ENCODE measurements at places on chromosomes 3 and 15.

DNA sequence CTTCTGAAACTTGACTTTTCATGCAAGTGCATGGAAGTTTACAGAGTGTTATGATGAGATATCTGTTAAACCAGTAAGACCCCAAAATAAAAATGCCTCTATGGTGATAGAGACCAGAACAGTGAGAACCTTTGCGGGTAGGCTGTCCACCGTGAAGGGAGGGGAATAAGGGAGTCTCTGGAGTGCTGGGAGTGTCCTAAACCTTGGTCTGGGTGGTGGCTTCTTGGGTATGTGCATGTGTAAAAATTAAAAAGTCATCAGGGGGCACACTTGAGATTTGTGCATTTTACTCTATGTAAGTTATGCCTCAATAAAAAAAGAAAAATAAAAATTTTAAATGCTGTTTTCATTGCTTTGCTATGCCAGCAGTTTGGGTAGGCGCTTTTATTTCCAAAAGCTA is 38.2 kb upstream of the BNC1 start:
- no peak for DNase-seq

DNA sequence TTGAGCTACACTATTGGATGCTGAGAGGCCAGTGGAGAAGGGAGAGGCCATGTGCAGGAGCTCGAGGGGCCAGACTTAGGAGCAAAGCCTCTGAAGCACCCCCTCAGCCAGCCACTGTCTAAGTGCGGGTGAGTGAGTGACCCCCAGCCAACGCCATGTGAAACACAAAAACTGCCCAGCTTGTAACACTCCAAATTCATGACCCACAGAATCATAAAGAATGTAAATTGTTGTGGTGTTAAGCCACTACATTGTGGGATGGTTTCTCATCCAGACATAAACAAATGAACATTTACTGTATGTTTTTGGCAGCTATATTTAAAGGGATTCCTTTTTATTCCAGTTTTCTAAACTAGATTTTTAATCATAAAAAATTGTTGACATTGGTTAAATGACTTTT is 27.2 kb upstream of the TMEM158 start:
- no peak for DNase-seq

GRCh38 chr3:131388490-131388799 is 6.9 kb downstream of the NUDT16 start:
- no peak for DNase-seq

GRCh38 chr3:108486941-108487340 is 23.5 kb downstream of the MYH15 start:
- no peak for DNase-seq

DNA sequence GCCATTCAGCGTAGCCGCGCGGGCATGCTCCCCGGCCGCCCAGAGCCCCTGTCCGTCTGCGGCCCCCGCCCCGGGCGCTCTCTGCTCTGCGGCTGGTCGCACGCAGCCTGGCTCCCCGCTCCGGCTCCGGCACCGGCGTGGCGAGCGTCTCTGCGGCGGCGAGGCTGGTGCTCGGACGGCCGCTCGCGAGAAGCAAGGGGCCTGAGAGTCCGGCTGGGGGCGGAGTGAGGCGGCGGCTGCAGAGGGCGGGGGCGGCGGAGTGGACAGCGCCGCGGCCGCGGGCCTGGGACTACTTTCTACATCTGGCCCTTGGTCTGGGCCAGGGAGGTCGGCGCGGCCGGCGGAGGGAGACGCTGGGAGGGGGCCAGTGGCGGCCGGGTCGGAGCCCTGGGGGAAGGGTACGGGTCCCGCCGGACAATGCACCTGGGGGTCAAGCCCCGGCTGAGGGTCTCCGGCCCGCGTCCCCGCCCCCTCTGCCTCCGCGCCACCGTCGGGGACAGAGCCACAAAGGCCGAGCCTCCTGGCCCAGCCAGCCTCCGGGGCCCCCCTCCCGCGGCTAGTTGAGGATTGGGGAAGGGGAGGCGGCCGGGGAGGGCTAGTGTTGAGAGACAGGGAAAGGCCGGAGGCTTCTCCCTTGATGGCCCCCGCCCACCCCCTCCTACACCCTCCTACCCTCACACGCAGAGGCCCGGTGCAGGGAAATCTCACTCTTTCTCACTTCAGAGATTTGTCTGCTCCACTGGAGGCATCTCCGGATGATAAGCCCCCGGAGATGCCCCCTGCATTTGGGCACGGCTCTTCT is at the start of gene PRTG:
Gene PRTG, minus strand, starts transcription at position 226 of the 802 bp plus-strand sequence. Its CDS starts 221 bp downstream, at position 5.
- no peak for DNase-seq

DNA sequence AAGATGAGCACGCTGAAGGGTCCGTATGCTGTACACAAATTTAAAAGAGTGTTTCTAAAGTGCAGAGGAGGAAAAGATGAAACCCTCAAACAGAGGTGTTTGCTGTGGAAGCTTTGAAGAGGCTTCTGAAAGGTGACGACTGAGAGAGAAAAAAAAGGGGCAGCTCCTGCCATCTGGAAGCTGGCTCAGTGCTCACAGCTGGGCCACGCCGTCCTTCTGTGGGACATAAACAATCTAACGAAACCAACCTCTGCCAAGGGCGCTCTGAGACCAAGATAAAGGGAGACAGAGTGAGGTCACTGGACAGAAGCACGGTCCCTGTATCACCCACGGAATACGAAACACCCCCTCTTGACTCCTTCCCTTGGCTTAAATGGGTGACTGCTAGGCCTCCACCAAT is 96.3 kb upstream of the SLC6A6 start:
- no peak for DNase-seq

GRCh38 chr15:64426845-64427465 is 33.4 kb upstream of the ZNF609 start:
- DNase-seq: no peak

DNA sequence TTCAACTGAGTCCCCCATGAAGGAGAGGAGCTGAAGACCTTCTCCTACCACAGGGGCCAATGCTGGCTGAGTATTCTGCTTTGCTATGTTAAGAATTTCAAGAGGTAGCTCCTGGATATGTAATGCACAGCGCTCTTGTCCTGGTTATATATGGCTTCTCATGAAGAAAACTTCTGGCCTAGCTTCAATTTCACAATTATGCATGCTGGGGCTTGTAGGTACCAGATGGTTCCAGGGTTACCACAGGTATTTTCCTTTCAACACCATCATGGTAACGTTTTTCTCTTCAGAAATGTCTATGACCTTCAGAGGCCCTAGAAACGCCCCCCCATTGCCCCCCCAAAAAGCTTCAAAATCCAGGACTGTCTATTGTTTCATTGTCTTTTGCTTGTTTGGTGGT is 311.7 kb upstream of the ICE2 start:
- DNase-seq: no peak

DNA sequence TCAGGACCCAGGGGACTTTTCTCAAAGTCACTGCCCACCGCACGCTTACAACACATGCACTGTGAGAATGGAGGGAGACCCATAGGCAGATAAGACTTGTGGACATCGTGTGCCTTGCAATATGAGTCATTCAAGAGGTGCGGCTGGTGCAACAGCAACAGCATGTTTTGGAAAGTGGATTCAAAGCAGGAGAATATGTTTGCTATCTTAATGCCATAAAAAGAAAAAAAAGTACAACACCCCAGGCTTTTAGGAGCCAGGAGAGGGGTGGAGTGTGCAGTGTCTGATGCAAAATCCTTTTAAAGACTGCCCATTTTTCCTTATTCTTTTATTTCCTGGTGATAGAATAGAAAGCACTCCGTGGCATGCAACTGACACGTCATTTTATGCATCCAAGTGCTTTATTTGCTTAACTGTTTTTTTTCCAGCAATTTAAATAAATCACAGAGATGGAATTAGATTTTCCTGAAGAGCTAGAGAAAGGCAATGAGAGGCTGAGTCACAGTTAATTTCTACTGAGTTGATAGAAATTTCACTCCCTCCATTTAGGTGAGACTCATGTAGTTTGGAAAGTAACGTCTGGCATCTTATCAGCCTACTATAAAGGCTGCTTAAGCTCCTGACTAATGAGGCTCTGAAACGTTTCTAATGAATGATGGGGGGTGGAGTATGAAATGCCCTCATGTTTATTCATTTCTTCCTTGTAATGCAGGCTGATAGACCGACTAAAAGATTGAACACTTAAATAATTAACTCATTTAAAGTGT is 96.4 kb downstream of the NSUN3 start:
- DNase-seq: no peak

DNA sequence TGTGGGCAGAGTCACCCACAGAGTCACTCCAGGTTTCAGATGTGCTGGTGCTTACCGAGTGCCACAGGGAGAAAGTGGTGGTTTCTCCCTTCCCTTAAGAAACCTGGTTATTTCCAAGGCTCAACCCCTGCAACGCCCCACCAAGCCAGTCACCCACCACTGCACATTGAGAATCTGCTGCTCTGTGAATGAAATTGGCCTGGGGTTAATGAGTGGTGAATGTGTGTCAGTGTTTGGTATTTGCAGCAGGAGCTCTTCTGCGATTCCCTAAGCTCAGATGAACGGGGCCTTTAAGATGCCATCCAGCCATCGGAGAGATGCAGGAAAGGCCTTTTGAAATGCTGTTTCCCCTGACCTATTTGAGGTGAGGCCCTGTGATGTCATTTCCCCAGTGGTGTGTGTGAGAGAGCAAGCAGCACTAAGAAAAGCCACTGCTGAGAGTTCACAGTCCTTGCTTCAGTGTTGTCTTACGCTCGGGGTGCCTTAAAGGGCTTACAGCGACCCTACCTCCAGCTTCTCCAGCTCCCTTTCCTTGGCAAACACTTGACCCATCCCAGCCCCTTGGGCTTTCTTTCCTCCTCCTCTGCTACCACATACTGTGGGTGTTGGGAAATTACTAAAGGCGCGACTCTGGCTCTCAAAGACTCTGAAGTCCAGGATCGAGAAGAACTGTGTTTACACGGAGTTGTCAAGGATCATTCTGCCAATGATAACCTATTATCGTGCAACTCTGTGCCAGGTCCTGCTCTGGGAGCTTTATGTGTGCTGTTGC is 68.9 kb downstream of the SMAD3 start:
- DNase-seq: no peak

- no peak for DNase-seq
These were observed 20.0 kb upstream of the TMOD3 start for GRCh38 chr15:51809457-51809856.

GRCh38 chr15:63598473-63599400 is 1.6 kb downstream of the FBXL22 start:
- no peak for DNase-seq

GRCh38 chr3:158313338-158313927 is 203.5 kb downstream of the RSRC1 start:
- DNase-seq: no peak

GRCh38 chr3:13827699-13828098 is 52.2 kb downstream of the WNT7A start:
- DNase-seq: no peak

- DNase-seq: no peak
These were observed 498.6 kb downstream of the ZPLD1 start for GRCh38 chr3:102933377-102933776.

DNA sequence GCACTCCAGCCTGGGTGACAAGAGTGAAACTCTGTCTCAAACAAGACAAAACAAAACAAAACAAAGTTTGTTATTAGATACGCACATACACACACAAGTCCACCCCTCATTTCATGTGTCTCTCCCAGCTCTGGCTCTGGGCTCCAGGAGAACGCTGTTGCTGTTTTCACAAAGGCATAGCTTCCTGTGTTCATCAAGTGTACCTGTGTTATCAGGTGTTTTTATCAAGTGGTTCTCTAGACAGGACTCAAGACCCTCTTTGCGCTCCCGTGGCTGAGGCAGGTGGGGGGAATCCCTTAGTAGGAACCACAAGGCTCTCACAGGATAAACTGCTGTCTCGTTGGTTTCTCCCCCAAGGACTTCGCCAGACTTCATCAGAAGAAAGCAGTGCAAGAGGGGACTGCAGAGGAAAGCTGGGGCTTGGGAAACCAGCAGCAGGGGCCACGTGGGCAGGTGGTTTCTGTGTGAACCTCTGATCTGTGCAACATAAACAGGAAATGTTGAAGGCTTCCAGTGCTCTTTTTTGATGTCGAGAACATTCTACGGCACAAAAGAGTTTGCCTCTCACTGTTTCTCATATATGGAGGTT is 6.9 kb upstream of the PPP1R2 start:
- DNase-seq: no peak

DNA sequence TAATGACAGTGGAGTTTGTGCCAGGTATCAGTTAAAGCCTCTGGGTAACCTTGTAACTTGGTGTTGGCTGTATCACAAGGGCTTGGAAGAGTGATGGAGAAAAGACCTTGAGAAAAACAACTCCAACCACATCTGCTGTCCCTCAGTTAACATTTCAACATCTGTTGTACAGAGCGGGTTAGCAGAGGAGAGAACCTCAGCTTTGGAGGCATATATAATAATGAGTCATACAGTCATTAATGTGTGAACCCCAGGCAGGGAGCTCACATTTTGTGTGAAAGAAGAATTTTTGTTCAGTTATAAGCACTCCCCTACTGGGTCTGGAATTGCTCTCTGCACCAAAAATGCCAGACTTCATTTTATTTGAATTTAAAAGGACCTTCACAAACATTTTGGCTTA is 439.5 kb downstream of the PDCD6IP start:
- no peak for DNase-seq

DNA sequence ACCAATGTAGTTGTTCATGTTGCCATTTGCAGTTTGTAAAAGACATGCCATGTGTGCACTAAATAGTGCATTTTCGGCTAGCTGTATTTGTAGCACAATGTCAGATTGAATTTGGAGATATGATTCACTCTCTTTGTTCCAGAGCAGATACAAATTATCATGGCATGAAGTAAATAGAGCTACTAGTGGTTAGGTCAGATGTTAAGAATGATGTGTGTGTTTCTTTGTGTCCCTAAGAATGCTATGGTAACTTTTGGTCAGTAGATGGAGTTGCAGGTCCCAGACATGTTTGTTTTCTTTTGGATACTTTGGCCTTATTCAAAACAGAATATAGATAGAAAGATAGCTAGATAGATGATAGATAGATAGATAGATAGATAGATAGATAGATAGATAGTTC is 595.8 kb downstream of the NLGN1 start:
- no peak for DNase-seq

Measured in D721Med (cell line).